ENCODE measurements at places on chromosomes 13 and 19. TPM values are rescaled to one million over a fixed set of nuclear protein-coding genes. Genes with fewer than 3 reads are reported as not detected.
A peak's percentile ranks its signal among the peaks of the same experiment; 100 is the strongest.

DNA sequence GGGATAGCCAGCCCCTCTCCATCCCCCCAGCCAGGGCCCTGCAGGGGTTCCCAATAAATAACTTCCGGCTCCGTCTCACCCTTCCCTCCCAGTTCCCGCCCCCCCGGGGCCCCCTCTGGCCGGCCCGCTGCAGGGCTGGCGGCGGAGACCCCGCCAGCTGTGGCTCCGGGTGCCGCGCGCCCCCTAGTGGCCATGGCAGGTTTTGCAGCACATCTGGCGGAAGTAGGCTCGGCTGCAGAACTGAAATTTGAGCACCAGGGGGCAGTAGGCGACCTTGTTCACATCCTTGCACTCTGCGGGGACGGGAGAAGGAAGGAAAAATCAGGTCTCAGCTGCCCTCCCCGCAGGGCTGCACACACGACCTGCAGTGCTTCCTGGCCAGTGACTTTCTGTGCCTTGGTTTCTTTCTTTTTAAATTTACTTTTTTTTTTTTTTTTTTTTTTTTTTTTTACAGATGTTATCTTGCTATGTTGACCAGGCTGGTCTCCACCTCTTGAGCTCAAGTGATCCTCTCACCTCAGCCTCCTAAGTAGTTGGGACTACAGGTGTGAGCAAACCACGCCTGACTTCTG lies 3.6 kb upstream of the MYO1F start:
- DNase-seq: peak; percentile 72

Gene PABPC3
- 0.60 TPM for polyA plus RNA-seq

DNA sequence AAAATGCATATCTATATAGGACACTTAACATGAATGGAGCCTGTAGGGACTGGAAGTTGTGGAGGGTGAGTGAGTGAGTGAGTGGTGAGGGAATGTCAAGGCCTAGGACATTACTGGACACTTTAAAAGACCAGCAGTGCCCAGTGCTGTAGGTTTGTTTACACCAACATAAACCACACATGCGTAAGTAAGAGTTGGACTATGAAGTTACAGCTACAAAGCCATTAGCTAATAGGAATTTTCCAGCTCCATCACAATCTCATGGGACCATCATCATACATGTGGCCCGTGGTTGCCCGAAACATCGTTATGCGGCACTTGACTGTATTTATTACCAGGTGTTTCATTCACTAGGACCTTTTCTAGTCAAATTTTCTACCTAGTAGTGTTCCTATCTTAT lies 49.2 kb downstream of the LATS2 start:
- DNase-seq: no peak

Gene SIGLEC14
- polyA plus RNA-seq: 1.8 TPM

DNA sequence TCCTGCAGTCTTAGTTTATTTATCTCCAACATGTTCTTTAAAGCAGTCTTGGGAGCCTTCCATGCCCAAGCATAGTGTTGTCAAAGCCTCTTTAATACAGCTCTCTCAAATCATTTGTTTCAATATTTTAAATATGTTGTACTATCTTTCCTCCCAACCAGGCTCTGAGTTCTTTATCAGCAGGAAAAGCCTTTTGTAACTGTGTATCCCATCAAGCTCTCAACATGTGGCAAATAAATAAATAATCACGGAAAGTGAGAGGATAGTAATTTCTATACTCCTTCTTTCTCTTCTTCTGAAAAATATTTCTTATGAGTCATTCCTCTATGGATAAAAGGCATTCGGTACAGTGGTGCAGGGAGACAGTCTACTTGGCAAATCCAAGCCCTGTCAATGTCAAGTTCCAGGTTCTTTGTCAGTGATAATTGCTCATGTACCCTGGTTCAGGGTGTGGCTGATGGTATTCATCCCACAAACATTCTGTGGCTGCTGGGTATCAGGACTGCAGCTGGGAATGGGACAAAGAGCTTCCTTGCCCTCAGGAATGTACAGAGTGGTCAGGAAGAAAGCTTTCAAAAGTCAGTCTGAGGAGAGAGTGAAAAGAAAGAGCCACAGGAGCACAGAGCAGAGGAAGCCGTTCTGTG lies 384.3 kb downstream of the EFNB2 start:
- no peak for DNase-seq

DNA sequence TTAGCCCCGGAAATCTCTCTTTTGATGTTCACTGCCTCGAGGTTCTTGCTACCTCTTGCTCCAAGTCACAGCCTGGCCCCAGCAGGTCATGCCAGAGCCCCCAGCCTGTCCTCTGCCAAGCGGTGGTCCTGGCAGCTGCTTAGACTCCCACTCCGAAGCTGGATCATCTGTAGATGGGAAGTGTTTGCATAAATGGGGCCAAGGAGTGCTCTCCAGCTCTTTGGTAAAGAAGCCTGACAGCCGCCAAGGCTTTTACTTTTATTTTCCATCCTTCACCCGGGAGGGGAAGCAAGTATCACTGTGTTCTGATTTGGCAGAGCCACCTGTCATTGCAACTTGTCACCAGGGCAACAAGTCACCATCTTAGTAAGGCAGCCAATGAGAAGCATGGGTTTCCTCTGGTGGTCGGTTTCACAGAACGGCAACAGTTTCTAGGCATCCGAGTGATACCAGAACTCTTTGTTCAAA lies 10.6 kb upstream of the RETN start:
- no peak for DNase-seq

Gene FPR3
- 1.8 TPM for polyA plus RNA-seq

Data from right lung (tissue), 10 donors.